ENCODE measurements at places on chromosomes 12 and 14.

DNA sequence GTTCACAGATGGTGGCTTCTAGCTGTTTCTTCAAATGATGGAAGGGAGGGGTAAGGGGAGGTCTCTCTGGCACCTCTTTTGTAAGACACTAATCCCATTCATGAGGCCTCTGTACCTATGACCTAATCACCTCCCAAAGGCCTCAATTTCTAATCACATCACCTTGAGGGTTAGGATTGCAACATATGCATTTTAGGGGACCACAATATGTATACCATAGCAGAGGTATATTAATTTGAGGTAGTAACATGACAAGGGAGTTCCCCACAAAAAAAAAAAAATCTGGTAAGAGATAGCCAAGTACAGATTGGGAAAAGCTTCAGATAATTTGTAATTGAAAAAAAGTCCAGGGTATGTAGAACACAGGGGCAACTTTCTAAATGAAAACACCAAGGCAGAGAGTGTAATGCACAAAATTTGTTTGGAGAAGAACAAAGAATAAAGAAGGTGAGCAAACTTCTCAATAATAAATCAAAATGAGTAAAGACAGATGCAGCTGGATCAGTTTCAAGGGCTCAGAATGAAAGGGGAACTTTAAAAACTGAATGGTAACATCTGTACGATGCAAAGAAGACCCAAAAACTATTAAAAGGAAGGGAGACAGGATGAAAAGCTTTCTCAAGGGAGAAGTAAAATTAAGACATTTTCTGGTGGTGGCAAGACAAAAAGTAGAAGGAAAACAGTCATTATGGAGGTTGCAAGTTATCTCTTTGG lies 125.5 kb upstream of the DCN start:
- H3K27me3 ChIP-seq, result no peaks in the 10 kb centered on the region
- H3K36me3 ChIP-seq, result no peaks in the 10 kb centered on the region
- no peak overlapping the region for H3K4me3 ChIP-seq
- H3K27ac ChIP-seq, result no peak overlapping the region

DNA sequence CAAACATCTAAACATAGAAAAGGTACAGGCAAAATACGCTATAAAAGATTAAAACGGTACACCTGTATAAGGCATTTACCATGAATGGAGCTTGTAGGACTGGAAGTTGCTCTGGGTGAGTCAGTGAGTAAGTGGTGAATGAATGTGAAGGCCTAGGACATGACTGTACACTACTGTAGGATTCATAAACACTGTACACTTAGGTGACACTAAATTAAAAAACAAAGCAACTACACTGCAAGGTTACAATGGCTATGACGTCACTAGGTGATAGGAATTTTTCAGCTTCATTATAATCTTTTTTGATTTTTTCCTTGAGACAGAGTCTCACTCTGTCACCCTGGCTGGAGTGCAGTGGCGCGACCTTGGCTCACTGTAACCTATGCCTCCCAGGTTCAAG lies 269.2 kb downstream of the KSR2 start:
- no peaks in the 10 kb centered on the region for H3K27me3 ChIP-seq
- no peaks in the 10 kb centered on the region for H3K36me3 ChIP-seq
- H3K4me1 ChIP-seq, result no peaks in the 10 kb centered on the region
- no peak for DNase-seq

- peak overlapping the region; percentile 21 for H3K4me3 ChIP-seq
- peak overlapping the region; percentile 79 for H3K27ac ChIP-seq
- H3K36me3 ChIP-seq, result no peaks in the 10 kb centered on the region
Measured at GRCh38 chr12:42422785-42423184, 96.8 kb downstream of the PPHLN1 start.

DNA sequence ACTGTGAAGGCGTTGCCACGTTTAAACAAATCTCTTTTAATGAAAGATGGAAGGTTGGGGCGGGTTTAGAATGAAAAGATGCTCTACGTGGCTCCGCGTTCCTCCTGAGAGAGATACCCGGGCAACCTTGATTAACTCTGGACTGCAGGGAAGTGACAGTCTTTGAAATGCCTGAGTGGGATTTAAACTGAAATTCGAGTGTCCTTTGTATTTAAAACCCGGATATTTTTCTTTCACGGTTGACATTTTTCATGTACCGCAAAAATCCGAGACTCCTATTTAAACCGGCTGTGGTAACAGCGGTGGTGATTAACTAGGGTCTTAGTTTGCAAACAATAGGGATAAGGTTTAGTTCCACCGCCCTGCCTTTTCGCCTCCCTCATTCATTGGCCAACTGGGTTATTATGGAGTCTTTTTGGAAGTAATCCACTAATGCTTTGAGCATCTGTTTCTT lies 707 bp downstream of the G2E3 start:
- H3K4me3 ChIP-seq, result peak overlapping the region; percentile 98
- H3K36me3 ChIP-seq, result no peaks in the 10 kb centered on the region
- no peaks in the 10 kb centered on the region for H3K4me1 ChIP-seq
- DNase-seq, result no peak
- H3K27me3 ChIP-seq, result no peaks in the 10 kb centered on the region

DNA sequence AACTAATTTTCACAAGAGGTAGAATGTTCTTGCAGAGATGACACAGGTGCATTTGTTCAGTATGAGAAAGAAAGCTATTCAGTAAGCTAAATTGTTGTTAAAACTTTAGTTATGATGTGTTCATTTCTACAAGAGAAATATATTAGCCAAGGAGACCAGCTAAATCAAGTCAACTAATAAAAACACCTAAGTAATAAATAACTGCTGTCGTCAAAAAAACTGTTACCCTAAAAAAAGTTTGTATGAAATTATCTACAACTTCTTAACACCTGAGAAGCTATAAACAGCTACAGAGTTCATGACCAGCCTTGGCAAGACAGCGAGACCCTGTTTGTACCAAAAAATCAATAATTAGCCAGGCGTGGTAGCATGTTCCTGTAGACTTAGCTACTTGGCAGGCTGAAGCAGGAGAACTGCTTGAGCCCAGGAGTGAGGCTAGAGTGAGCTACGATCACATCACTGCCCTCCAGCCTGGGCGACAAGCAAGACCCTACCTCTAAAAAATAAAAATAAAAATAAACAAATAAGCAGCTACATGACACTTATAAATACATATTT lies 67.6 kb upstream of the AP4S1 start:
- no peaks in the 10 kb centered on the region for H3K27me3 ChIP-seq
- H3K36me3 ChIP-seq, result peaks cover 6% of the 10 kb centered on the region
- H3K27ac ChIP-seq, result no peak overlapping the region
- H3K4me3 ChIP-seq, result no peak overlapping the region
- peaks cover 3% of the 10 kb centered on the region for H3K4me1 ChIP-seq
- DNase-seq, result no peak

GRCh38 chr14:76997257-76997970 lies 31.1 kb downstream of the IRF2BPL start:
- H3K36me3 ChIP-seq, result no peaks in the 10 kb centered on the region
- no peak overlapping the region for H3K27ac ChIP-seq
- no peaks in the 10 kb centered on the region for H3K27me3 ChIP-seq
- peaks cover 3% of the 10 kb centered on the region for H3K4me1 ChIP-seq
- no peak overlapping the region for H3K4me3 ChIP-seq

DNA sequence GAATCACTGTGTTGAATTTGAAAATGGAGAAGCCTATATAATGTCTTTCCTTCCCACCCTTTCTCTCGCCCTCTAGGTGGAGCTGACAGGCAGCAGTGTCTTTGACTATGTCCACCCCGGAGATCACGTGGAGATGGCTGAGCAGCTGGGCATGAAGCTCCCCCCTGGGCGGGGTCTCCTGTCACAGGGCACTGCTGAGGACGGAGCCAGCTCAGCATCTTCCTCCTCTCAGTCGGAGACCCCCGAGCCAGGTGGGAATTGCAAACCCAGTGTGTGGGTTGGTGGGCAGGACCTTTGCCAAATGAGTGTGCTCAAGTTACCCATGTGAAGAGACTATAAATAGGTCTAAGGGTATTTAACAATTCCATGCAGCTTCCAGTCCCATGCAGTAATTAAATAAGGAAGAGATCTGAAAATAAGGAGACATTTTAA lies 274.7 kb downstream of the EGLN3 start:
- no peak for DNase-seq
- no peak overlapping the region for H3K4me3 ChIP-seq
- no peaks in the 10 kb centered on the region for H3K4me1 ChIP-seq
- no peaks in the 10 kb centered on the region for H3K27me3 ChIP-seq

DNA sequence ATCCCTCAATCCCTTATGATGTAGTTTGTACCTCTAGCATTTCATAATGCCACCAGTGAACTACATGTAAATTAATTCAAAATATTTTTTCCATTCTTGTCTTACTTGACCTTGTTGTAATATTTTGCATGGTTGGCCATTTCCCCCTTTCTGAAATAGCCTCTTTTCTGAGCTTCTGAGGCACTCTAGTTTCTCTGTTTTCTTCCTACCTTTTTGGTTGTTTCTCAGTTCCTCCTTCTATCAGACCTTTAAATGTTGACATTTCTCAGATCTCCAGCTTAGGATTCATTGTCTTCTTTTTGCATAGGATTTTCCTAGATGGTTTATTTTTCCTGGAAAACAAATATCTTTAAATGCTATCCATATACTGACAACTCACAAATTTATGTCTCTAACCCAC lies 9.8 kb upstream of the RMST start:
- H3K36me3 ChIP-seq, result no peaks in the 10 kb centered on the region
- no peak overlapping the region for H3K27ac ChIP-seq
- no peaks in the 10 kb centered on the region for H3K27me3 ChIP-seq
- no peak for DNase-seq
- H3K4me1 ChIP-seq, result no peaks in the 10 kb centered on the region

Data from ascending aorta (tissue), 2 donors.